ENCODE measurements at places on chromosomes 6 and 20.

DNA sequence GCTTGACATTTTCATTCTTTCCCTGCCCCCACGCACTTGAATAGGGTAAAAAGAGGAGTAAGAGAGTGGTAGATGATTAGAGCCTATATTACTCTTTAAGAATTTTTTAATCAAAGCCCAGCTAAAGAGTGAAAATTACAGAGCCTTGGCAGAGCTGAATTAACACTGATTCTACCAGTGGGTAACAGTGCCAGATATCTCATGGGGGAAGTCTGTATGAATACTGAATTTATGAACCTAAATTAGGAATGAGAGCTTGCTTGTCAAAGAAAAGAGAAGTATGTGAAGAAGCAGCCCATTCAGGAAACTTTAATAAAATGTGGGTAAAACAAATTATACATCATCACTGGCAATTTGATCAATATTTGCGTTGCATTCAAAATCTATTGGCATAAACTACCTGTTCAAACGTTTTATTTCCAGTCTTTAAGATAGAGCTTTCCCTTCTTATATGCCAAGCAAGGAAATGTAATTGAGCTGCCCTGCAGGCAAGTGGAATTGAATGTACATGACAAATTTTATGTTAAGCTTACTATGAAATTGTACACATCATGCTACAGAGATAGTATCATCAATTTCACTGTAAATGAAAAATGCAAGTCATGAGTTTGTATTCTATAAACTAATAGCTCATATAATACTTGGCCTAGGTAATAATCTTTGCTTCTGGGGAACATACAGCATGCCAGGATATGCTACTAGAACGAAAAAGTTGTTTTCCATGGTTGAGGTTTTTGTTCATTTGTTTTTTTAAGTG is 14.5 kb downstream of the SOBP start:
- no peak for DNase-seq

DNA sequence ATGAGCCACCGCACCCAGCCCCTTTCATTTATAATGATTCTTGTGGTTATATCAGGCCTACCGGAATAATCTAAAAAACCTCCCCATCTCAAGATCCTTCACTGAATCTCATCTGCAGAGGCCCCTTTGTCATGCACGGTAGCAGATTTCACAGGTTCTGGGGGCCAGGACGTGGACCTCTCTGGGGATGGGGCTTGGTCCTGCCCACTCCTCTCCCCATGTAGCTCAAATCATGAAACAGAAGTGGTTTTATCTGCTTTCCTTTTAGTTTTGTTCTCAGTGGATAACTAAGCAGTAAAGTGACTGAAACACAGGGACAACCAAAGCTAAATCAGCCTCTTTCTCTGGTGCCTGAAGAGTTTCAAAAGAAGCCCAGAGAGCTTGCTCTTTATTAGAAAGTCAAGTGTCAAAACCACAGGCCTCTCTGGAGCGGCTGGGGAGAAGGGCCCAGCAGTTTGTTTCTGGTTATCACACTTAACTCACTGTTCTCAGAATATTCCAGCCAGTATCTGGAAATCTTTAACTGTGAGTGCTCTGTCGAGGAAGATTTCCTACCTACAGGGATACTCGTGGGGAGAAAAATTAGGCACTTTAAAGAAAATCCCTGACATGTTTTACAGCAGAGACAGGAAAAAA is 60.6 kb upstream of the FAM184A start:
- DNase-seq = no peak

DNA sequence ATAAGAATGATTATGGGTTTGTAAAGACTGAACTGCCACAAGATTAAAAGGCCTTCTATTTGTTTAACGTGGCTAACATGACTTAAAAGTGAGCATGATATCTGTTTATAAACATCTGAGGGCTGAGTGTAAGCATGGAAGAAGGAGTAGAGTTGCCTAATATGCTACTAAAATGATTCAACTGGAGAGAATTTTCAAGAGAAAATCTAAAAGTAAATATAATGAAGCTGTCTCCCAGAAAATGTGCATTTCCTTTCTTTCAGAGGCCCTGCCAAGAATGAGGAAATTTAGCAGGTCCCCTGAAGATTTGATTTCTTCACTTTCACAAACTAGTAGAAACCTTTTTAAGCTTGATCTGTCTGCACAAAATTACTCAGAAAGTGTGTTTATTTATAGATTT is 4.2 kb upstream of the EYA4 start:
- DNase-seq = no peak

GRCh38 chr6:13523826-13524622 is 36.6 kb upstream of the GFOD1 start:
- no peak for DNase-seq

DNA sequence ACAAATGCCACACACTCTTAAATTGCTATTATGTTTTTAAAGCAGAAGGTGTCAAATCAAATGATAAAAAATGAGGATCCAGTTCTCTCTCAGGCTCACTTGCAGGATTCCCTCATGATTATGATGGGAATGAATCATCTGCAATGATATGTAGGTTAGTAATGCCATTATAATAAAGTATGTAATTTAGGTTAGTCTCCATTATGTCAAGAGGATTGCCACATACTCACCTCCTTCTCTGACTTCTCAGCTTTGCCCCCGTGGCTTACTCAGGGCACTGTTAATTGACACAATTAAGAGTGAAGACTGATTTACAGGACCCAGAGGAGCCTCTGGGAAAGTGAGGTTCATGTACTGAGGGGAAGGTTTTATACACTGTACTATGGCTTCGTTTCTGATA is 591.7 kb upstream of the NRSN1 start:
- no peak for DNase-seq

GRCh38 chr6:105080279-105080678 is 99.5 kb downstream of the POPDC3 start:
- DNase-seq = no peak

DNA sequence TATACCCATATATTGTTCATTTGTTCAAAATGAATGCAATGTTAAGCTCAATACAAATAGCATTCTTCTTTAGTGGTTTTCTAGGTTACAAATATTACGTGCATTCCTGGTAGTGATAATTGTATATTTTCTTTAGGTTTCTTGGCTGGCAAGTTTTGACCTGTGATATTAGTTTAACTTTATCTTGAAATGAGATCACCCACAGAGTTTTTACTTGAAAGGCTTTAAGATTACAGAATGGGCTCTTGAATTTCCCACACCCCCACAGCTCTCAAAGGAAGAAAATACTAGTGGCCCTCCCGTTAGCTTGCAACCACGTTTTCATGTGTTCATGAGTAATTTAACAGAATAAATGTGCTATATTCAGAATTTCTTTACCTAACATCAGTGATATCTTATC is 1315.5 kb upstream of the GJE1 start:
- no peak for DNase-seq

DNA sequence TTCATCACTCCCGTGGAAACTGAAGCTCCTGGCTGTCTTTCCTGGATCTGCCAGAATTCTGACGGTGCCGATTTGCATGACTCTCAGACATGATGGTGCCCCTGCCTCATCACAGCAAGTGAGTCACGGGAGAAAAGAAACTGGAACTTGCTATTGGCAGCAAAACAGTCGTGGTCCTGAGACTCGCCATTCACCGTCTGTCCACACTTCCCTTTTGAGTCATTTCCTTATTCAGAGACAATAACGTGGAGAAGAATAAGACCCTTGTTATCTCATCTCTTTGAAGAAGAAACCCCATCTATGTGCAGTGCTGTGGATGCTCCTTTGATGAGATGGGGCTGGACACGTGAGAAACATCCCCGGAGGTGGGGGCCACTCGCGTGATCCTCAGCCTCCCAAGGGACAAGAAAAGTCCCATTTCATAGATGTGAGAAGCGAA is 4.2 kb downstream of the GPR31 start:
- no peak for DNase-seq

- no peak for DNase-seq
Observed at GRCh38 chr20:17628101-17628841, 53.8 kb downstream of the RRBP1 start.

GRCh38 chr6:108531332-108531731 is 29.4 kb upstream of the FOXO3 start:
- DNase-seq = no peak

GRCh38 chr6:4108561-4109093 is 26.7 kb downstream of the ECI2 start:
- no peak for DNase-seq

- DNase-seq = no peak
Observed at GRCh38 chr6:137676888-137677287, 182.7 kb upstream of the OLIG3 start.

- peak; percentile 4 for DNase-seq
Observed at GRCh38 chr6:25556516-25556915, 95.5 kb upstream of the SCGN start.

- DNase-seq = no peak
Observed at GRCh38 chr6:113755449-113756289, 101.5 kb upstream of the MARCKS start.

DNA sequence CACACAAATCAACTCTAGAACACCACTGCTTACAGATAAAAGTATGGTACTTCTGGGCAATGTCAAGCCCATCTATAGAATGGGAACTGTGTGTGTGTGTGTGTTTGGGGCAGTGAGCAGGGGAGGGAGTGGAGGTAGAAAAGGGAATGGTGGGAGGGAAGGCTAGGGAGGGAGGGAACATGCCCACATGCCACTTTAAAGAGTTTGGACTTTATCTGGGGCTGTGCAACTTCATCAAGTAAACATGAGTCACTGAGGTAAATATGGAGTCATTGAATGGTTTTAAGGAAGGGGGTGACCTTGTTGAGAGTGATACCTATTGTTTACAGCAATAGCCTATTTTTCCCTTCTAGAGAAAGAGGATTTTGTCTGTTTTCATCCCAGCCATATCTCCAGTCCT is 22.5 kb upstream of the RNGTT start:
- DNase-seq = no peak

GRCh38 chr6:157056275-157056674 is 267.0 kb downstream of the TMEM242 start:
- no peak for DNase-seq

DNA sequence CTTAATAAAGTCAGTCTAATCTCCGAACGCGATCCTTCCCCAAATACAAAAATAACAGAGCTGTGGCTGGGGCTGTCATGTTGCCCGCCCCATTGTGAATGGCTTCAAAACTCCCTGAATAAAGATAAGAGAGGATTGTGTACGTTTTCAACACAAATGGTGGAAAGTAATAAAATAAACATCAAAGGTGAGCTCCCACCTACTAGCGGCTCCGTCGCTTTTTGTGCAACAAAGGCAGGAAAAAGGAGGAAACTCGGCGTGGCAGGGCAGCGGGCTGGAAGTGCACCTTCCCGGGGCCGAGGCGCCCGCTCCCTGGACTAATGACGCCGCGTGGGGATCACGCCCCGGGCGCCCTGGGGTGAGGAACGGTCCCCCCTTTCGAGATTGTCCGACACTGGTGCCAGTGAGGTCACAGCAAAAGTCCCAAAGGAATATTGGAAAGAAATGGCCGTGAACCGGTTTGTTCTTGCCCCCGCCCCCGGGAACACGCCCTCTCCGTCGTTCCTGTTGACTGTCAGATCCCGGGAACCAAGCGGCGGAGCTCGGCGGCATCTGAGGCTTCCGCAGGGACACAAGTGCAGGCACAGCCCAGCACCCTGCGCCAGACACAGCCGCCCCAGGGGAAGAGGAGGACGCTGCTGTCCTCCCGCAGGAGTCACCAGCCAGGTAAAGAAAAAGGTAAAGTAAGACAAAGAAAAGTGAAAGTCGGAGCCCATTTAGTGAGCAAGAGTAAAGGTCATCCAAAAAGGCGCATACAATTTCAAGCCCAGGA is 1.1 kb upstream of the FOXQ1 start:
- no peak for DNase-seq

Data from NCI-H2081 treated with DMSO at 0.1 percent for 48 hours (cell line).